NCI-H1930 (cell line): ENCODE measurements at places on chromosomes 7 and 10.

DNA sequence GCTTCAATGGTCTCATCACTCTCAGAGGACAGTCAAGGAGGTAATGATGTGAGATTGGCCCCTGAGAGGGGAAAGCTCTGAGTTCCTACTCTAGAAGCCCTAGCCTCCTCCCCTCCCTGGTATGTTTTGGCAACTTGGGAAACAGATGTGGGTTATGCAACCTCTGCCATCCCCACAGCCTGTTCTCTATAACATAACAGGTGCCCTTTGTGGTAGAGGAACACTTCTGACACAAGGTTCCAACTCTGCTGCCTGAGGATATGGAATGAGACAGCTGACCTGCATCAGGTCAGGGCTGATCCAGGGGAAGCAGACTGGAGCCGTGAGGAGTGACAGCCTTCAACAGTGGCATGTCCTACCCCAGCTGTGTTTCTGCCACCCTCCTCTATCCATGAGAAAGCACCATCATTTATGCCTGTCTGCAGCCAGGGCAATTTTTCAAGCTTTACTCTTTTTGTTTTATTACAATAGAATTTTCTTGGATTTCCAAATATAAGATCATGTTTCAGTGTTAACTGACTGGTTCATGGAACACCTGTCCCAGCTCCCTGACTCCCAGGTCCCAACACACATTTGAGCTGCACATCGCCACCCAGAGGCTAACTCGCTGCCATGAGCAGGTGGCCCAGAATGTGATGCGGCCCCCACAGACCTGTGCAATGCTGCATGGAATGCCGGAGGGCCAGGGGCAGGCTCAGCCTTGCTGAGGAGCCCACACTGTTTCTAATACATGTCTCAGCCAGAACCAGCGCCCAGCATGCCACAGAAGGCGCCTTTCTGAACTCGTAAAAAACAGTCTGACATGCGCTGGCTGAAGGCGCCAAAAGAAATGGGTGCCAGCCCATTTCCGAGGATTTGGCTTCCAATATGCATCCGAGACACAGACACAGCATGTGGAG, 124.8 kb upstream of the CHST15 start:
- no peak for DNase-seq

DNA sequence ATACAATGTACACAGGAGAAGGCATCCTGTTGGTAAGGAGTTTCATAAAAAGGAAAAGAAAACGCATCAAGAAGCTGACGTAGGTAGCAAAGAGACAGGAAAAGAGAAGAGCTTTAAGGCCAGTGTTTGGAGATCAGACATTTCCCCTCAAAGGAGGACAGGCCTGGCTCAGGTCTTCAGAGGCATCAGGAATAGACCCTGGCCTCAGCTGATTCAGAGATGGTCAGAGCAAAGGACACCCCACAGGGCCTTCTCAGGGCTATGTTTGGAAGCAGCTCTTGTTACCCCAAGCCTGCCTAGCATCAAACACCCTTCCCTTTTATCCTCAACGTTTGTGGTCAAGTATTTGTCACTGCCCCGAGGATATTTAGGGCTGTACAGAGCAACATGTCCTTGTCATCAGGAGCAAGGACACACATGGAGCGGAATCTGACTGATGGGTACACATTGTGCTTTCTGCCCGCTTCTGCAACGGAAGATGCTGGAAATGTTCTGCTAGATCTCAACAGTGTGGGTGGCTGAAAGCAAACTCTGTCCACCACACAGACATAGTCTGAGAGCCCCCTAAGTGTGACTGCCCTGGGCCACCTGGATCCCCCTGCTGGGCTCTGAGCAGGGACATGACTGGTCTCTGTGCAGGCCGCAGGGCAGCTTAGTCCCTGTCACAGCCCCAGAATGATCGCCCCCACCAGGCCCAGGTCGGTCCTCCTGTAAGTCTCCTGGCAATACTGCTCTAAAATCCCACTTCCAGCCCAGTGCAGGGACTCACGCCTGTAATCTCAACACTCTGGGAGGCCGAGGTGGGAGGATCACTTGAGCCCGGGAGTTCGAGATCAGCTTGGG, 1.0 kb upstream of the ZDHHC4 start:
- DNase-seq: no peak

DNA sequence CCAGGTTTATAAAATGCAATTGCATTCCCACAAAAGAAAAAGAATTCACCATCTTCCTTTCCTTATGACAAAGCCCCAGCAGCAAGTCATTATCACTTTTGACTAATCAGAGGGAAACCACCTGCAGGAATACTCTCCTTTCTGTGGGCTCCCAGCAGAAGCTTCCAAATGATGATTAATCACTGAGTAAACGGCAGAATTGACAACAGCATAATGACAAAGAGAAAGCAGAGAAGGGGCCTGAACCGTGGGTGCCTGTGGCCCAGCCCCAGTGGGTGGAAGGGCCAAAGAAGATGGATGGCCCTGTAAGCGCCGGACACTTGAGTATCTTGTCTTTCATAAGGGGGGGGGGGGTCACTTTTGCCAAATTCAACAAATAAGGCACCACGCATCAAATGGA, 152.4 kb upstream of the NRBF2 start:
- no peak for DNase-seq

DNA sequence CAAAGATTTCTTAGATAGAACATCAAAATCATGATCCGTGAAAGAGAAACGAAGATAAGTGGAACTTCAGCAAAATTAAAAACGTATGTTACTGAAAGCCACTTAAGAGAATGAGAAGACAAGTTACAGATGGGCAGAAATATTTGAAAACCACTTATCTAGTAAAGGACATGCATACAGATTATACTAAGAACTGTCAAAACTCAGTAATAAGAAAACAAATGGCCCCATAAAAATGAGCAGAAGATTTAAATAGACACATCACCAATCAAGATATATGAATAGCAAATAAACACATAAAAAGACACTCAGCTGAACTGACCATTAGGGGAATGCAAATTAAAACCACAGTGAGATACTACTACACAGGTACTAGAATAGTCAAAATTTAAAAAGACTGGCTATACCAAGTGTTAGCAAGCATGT, 343.7 kb downstream of the PTEN start:
- DNase-seq: no peak

GRCh38 chr10:26269754-26270153, 53.2 kb downstream of the GAD2 start:
- DNase-seq: no peak

DNA sequence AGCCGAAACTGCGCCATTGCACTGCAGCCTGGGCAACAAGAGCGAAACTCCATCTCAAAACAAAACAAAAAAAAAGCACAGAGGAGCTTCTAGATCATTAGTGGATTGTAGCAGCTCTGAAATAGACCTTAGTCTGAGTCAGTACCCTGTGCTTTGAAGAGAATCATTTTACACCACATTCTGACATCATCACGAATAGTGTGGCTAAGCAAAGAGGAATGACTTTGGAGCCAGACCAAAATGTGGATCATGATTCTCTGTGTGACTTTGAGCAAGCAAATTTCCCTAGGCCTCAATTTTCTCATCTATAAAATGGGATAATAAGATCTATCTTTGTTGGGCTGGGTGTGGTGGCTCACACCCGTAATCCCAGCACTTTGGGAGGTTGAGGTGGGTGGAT, 618.9 kb downstream of the CALN1 start:
- DNase-seq: no peak

DNA sequence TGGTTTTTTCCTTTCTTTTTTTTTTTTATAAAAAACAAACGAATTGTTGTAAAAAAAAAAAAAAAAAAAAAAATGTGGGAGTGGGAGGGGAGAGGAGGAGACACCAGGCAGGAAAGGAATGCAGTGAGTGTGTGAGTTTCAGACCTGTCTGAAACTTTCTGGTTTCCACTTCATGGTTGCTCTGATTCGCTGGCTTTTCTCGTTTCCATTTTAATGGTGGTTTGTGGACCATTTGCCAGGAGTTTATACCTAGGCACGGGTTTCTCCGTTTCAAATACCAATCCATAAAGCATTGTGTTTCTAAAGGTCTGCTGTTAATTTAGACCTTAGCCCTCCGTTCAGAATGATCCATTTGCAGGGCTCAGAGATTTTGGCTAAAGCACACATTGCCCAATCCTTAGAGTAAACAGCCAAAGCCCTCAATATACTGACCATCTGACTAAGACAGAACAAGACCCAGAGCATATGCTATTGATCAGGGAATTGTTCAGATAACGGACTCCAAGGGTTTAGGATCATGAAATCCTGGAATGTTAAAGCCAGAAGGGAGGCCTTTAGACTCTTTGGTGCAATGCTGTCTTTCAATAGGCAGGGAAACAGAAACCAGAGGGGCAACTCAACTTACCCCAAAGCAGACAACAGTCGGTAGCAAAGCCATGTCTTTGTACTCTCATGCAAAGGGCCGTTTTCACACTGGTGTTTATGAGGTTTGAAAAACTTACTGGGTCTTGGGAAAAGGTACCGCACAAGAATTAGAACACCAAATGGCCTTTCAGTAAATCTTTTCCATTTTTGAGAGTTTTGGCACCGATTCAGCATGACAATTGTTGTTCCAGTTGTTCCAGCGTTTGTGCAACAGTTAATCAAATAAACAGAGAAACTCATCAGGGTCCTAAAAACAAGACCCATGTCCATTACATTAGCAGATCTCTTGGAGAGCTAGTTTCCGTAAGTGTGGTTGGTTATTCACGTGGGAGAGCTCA, 94.3 kb upstream of the AGBL3 start:
- DNase-seq: no peak

DNA sequence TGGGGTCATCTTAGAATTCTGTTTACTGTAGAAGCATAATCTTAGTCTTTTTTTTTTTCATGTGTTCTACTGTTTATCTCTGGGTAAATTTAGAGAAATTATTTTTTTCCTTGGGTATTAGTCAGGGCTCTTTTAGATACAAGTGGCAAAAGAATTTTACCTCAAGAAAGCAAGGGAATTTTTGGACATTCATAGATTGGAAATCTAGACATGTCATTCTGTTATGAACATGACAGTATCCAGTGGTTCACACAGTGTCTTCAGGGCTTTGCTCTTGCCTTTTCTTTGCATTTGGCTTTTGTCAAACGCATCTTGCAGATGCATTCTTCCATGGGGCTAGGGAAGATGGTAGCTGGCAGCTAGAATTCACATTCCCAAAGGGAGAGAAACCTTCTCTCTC, 13.7 kb upstream of the TAS2R41 start:
- DNase-seq: no peak

GRCh38 chr7:44132039-44132438, 8.7 kb upstream of the POLD2 start:
- DNase-seq: no peak

- DNase-seq: no peak
Observed at GRCh38 chr7:94042381-94042780, 38.2 kb upstream of the BET1 start.

- DNase-seq: no peak
Observed at GRCh38 chr7:14289957-14290356, 300.5 kb upstream of the ETV1 start.

DNA sequence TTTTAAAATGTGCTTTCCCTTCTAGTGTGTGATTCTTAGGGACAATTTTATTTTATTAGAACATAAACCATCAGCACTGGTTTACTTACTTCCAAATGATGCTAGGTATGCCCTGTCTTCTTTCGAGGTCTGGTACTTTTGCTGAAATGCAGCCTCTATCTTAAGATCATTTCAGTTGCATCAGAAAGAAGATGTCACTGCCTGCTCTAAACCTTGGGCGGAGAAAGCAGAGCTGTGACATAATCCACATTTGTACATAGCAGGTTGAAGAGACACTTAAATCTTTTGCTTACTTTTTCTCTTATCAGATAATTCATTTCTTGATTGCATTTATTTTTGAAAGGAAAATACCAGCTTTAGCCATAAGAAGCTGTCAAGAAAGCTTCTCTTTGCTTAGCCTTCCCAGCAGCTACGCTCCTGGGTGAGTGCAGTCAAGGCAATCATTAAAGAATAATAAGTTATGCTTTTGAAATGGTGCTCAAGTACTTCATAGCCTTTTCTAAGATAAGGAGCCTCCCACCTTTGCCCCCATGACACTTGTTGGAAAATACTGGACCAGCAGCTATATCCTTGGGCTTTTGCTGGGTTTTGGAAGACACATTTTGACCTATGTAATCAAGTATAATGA, 108.4 kb upstream of the SAMD8 start:
- DNase-seq: no peak

GRCh38 chr7:51785876-51786275, 469.3 kb upstream of the COBL start:
- DNase-seq: no peak

- no peak for DNase-seq
Observed at GRCh38 chr7:21828841-21829240, 116.9 kb downstream of the CDCA7L start.

GRCh38 chr10:22534849-22535604, 179.4 kb downstream of the PIP4K2A start:
- no peak for DNase-seq
